ENCODE measurements at places on chromosomes 12 and 14.

DNA sequence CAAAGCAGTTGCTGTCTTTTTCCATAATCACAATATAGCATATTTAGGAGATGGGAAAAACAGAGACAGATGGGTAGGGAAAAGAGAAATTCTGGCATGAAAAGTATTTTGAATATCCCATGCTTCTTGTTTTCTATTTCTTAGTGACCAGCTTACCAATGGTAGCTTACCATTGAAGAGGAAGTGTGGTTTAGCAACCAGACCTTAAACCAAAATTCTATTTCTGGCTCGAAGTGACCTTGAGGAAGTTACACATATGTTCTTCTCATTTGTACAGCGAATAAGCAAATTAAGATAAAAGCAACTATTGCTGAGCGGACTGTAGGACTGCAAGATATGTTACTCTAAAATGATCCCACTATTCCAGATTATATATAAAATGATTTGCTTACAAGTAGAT lies 82.9 kb downstream of the FGD4 start:
- no peak for DNase-seq

DNA sequence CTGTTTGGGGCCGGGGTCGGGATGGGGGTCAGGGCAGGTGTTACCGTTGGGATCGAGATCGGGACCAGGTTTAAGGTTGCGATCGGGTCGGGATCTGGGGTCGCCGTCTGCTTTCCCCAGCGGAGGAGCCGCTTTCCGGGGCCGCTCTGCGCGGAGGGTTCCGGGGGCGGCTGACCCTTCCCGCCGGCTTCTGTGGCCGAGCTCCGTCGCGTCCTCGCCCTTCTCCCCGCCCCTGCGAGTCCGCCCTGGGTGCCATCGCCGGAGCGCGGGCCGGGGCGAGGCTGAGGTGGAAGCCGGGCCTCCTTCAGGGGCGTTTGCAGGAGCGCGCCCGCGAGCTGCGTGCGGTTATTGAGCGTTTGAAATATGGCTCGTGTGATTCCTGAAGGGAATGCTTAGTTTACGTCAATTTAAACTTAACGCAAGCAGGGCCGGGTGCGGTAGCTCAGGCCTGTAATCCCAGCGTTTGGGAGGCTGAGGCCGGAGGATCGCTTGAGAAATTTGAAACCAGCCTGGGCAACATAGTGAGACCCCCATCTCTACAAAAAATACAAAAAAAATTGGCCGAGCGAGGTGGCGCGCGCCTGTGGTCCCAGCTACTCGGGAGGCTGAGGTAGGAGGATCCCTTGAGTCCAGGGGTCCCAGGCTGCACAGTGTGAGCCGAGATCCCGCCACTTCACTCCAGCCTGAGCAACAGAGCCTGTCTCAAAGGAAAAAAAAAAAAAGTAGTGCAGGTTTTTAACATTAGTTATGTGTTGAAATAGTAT lies 620 bp downstream of the PGAM5 start:
- no peak for DNase-seq

DNA sequence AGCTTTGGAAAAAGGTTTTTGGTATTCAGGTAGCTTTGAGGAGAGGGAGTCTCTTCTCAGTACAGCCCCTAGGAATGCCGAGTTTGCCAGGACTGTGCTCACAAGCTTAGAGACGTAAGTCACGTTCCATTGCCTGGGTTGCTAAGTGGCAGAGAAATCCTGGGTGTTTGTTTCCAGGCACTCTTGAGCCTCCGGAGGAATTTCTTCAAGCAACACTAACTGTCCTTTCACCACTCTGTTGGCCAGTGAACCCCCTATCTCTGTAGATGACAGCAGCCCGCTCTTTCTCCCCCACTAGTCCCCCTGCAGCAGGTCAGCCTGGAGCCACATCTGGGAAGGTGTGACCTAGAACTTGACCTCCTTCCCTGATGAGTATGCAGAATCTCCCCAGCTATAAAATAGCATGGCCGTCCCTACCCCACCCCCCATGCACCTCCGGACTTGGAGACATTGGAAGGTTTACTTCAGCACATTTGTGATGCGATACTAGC lies 162.7 kb downstream of the ZFP36L1 start:
- no peak for DNase-seq

- no peak for DNase-seq
Observed at GRCh38 chr14:74908861-74909341, 14.2 kb downstream of the RPS6KL1 start.

GRCh38 chr12:78035901-78036606 lies 205.4 kb downstream of the NAV3 start:
- DNase-seq: no peak

DNA sequence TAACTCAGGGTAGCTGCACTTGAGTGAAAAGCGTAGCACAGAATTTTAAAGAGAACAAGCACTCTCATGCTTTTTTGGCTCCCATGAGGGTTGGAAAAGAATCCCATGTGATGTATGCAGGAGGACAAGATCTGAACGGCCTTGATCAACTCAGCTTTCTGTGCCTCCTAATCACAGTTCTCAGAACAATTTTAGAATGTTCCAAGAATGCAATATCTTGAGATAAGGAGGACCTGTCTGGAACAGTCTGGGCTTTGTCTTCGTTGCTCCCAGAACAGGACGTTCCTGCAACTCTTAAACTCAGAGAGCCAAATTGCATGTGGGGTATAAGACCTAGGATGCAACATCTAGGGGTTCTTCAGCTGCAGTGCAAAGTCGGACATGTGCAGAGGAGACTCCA lies 582.7 kb downstream of the RERGL start:
- no peak for DNase-seq

- DNase-seq: no peak
Observed at GRCh38 chr14:98323836-98324235, 948.2 kb downstream of the BCL11B start.

DNA sequence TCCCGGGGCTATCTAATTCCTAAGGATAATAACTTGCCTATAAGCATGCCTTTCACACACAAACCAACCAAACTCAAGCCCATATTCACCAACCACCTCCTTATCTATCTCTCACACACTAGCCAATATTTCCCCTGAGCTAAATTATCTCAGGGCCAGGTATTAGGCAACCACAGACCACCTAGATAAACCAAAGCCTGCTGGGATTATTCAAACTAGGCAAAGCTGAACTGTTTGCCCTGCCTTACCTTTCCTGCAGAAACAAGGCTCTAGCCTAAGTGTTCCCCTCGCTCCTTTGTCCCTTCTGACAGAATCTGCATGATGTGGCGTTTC lies 114.7 kb upstream of the EEA1 start:
- no peak for DNase-seq

- no peak for DNase-seq
Observed at GRCh38 chr12:22266101-22266500, 68.4 kb downstream of the ST8SIA1 start.

GRCh38 chr14:65010211-65010931 lies 23.7 kb downstream of the FNTB start:
- no peak for DNase-seq

DNA sequence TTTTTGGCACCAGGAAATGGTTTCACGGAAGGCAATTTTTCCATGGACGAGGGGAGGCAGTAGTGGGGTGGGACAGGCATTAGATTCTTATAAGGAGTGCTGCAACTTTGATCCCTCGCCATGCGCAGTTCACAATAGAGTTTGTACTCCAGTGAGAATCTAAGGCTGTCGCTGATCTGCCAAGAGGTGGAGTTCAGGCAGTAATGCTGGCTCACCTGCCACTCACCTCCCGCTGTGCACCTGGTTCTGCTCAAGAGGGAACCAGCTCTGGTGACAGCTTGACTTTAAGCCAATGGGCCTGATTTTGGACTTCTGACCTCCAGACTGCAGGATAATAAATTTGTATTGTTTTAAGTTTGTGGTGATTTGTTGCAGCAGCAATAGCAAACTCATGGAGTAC lies 80.8 kb upstream of the TTC7B start:
- no peak for DNase-seq

GRCh38 chr12:2959505-2960389 lies 550 bp downstream of the TEAD4 start:
- DNase-seq: peak; percentile 74

DNA sequence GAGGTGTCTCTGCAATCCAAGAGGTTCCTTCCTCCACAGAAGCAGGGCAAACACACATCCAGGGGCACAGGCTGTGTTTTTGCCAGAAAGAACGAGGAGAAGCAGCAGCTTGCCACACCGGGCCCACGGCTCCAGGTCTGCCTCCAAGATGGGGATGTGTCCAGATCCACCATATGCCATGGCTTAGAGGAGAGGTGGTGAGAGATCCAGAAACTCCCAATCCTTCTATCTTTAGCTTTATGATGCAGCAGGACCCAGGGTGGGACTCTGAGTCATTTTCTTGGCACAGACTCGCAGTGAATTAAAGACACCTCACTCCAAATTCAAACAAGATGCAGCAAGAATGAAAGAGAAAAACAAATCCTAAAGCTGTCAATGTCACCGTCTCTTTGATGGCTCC lies 481.4 kb upstream of the TMEM132C start:
- DNase-seq: no peak

DNA sequence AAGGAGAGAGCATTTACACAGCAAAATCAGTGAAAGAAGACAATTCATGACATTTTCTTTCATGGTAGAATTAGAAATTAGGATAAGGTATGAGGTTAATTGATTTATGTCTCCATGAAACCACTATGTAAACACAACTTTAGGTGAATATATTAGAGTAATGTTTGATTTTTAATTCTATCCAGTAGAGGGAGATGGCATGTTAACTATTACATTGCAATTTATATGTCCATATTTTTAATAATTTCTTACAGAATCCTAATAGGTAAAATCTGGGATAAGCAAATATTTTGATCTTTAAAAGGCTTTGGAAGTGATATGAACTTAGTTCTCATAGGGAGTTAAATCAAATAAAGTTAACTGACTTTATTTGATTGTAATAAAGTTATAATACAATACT lies 373.4 kb upstream of the PDE3A start:
- no peak for DNase-seq

DNA sequence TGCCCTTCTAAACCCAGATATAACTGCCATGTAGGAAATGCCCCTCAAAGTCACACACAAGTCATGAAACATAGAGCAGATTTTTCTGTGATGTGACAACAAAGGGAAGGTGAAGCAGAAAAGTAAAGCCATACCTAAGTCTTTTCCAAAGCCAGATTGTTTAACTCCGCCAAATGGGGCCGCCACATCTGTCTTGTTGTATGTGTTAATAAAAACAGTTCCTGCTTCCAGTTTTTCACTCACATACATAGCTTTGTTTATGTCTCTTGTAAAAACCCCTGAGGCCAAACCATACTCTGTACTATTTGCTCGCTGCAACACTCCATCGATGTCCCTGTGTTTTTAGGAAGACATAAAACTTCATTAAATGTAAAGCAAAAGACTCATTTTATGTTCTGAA lies 40.3 kb downstream of the NOPCHAP1 start:
- DNase-seq: no peak

GRCh38 chr14:95869776-95870175 lies 6.9 kb upstream of the TUNAR start:
- no peak for DNase-seq

DNA sequence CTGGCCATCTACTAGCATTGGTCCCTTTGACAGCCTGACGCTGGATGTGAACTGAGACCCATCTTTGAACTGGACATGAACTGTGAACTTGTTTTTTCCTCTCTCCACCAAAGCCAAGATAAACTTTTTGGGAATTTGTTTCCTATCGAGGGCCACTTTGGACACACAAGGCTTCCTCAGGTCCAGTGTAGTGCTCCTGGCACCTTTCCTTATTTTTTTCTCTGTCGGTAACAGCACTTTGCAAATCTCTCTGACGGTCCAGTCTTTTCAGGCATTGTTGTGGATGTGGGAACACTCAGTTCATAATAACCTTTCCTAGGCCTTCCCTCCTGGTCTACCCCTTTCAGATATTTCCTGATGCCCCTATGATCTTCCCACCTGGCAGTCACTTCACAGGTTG lies 5.0 kb downstream of the KCNA1 start:
- DNase-seq: no peak

GRCh38 chr14:53004976-53005375 lies 54.1 kb upstream of the FERMT2 start:
- DNase-seq: no peak

- DNase-seq: no peak
Observed at GRCh38 chr12:132403636-132404434, 74.4 kb upstream of the GALNT9 start.

DNA sequence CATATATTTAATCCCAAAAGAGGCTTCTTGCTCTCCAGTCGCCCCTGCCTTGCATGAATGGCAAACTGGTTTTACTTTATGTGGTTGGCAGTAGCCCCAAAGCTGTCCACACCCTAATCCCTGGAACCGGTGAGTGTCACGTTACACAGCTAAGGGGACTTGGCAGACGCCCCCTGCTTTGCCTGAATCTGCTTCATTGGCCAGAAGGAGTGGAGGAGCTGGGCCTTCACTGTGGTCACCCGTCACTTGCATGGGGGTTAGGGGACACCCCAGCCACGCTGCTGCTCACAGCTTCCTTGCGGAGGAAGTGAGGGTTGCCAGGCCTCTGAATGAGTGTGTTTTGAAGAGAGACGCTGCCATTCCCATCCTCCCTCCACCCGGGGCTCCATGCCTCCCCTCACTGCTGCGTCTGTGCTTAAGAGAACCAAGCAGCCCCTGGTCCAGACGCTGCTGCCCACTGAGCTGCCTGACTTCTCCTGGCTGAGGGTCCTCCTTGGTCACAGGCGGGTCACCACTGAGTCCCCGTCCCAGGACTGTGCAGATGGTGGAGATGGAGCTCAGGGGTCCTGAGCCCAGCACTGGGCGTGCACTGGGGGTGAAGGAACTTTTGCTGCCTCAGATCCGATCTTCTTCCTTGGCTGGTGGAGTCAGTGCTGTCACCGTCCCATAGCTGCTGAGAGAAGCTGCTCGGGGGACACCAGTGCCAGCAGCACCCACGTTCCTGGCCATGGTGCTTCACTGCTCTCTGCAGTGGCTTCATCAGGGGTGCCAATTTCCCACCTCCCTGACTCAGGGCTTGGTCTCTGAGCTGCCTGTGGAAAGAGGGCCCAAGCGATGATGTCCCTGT lies 39.8 kb downstream of the GALNT9 start:
- no peak for DNase-seq

GRCh38 chr12:41467591-41468325 lies 279.6 kb downstream of the PDZRN4 start:
- DNase-seq: no peak

DNA sequence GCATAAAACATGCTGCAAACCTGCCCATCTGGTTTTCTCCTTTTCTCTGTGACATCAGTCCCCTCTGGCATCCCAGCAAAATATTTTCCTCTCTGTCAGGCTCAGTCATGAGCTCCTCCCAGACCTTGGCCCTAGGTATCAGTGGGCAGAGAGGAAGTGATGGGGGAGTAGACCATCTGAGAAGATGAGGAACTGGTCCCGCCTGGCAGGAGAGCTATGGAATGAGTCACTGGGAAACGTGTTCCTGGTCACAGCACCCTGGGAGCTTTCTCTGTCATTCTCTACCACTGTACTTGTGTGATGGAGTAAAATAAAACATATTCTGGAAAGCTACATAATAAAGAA lies 5.0 kb upstream of the SRSF9 start:
- DNase-seq: no peak

GRCh38 chr14:99263564-99264330 lies 8.2 kb downstream of the BCL11B start:
- no peak for DNase-seq

GRCh38 chr12:93390549-93391297 lies 13.0 kb downstream of the NUDT4 start:
- no peak for DNase-seq

Measured in left forelimb (tissue), 1 donor.